ENCODE measurements at places on chromosomes 7 and 10. TPM values are rescaled to one million over a fixed set of nuclear protein-coding genes. Genes with fewer than 3 reads are reported as not detected.

- DNase-seq, result no peak
These were observed 58.8 kb downstream of the TCERG1L start for GRCh38 chr10:131252567-131253276.

- no peak for DNase-seq
These were observed 72.7 kb downstream of the GPR85 start for GRCh38 chr7:113013761-113014449.

DNA sequence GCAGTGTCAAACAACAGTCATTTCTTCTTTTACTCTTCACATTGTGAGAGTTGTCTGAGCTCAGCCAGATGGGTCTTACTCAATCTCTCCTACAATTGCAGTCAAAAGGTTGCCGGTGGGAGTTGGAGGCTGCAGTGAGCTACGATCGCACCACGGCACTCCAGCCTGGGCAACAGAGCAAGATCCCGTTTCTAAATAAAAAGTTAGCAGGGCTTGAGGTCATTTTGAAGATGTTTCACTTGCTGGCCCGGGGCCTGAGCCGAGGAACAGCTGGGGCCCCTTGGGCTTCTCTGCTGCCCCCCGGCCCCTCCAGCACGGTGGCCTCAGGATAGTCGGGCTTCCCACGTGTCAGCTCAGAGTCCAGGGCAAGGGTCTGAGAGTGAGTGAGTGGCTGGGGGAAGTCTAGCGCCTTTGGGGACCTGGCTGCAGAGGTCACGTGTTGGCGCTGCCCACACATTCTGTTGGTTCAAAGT is 40.4 kb downstream of the GTF2IRD1 start:
- DNase-seq, result no peak

- no peak for DNase-seq
These were observed 7.4 kb upstream of the RRP12 start for GRCh38 chr10:97408496-97408992.

DNA sequence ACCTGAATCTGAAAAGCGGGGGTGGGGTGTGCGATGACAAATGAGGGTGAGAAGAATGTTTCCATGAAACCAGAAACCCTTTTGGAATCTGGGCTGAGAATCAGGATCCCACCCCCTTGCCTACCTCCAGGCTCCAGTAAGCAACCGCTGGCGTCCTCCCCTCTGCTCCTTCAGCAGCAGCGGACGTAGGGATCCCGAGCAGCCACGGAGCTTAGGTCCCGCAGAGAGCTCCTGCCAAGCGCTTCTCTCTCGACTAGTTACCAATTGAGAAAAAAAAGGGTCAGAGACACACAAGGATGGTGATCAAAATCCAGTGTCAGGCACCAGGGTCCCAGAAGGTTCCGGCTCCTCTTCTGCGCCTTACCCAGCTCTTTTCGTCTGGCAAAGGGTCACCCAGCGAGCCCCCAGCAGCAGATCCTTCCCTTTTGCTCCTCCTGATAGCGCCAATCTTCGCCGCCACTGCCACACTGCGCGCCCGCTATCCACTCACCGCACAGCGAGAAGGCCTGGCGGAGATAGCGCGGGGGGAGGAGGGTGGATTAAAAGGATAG is 733.5 kb downstream of the ZWINT start:
- no peak for DNase-seq

GRCh38 chr10:88343761-88344484 is 239.2 kb downstream of the RNLS start:
- DNase-seq, result no peak

- DNase-seq, result no peak
These were observed 224.7 kb upstream of the SH2B2 start for GRCh38 chr7:102061981-102062390.

DNA sequence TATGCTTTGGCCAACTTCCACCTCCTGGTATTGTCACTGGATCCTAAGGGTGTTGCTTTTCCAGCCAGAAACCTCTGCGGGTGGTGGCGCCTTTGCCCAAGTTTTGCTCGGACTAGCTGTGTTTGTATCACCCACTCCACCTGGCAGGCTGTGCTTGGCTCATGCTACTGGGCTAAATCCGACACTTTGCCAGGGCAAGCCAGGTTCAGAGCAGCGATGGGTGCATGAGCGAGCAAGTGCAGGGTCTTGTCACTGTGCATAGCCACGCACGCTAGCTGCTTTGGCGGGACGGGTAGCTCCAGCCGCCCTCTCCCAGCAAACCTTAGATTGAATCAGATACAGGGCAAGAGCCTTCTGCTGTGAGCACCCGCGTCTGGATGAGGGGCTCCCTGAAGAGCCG is 737.5 kb downstream of the PCDH15 start:
- no peak for DNase-seq

DNA sequence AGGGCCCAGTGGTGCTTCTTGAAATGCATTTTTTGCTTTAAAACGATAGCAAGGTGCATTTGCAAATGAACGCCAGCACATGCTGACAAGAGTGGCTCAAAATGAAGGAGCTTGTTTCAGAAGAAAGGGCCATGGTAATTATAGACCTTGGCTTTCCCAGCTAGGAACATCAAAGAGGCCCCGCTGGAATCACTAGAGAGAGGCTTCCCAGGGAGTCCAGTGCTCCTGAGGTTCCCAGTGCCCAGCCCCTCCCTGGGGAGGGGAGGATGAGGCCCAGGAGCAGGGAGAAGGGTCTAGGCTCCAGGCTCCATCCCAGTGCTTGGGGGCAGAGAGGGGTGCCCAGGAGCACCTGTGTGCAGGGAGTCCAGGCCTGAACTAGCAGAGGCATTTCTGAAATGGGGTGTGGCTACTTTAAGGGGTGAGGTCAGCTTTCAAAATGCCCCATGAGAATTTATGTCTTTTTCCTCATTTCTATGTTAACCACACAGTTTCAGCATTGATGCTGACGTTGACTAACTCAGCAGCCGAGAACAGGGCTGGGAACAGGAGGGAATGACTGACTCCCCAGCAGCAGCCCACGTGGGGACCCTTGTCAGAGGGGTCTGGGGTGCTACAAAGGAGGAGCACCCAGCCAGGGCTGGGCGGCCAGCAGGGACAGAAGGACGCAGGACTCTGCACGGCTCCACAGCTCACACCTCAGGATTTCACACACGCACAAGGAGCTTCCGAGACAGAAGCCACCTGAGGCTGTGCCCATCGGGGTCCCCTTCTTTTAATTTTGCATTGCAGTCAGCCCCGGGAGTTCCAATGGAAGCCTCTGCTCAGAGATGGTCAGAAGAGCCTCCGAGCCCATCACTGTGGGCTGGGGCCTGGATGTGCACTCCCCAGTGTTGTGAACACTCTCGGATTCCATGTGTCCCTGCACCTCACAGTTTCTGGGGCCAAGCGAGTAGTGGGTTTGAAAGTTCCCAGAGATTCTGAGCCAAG is 570.2 kb downstream of the PTPRN2 start:
- DNase-seq, result no peak

Gene CCM2
- total RNA-seq, result 19.7 TPM

DNA sequence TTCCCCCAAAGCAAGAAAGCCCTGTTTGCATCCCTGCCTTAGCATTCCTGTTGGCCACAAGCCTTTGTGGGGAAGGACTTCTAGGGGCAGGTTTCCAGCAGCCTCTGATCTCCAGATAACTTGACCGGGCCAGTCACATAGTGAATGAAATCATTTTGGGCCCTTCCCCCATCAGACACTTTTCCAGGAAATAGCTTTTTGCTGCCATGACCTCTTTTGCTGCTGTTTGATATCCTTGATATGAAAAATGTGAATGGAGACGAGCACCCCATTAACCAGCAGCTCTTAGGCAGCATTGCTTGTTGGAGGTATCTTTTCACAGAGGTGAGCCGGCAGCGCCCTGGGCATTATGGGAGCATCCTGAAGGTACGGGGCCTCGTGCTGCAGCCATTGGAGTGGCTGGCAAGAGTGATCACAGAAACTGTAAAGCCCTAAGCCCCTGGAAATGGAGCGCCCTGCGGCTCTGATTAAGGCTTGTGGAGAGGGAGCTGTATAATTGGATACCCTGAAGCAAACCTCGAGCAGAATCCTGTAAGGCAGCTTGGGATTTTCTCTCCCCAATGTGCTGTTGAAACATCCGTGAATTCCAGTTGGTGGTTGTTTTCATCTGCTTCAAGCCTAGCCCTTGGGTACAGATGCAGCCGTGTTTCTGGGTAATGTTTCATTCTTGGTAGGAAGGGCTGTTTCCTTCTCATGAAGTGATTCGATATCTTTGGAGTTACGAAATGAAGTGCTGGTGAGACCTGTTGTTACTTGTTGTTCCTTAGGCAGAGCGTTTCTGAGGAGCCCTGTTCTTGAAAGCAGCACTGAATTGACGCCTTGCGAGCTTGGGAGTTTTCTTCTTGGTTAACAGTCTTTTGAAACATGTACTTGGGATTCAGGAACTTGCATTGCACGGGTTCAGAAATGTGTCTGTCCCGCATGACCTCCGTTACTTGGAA is 179.0 kb downstream of the PTEN start:
- DNase-seq, result peak; percentile 47

Gene STEAP1
- total RNA-seq, result 16.3 TPM

DNA sequence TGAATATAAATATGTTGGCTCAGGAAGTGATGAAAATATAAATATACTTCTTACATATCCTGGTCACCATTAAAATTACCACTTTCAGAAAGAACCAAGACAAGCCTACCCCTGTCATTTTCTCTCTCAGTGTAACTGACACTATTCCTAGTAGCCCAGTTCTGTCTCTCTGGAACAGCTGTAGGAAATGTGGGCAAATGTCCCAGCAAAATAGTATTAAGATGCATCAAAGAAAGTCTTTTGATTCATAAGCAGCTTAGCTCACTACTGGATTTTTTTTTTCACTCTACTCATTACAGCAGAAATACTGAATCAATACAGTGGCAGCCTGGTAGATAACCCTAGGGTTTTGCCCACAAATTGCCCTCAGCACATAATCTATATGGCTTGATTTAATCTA is 290.9 kb downstream of the DNAJB9 start:
- DNase-seq, result no peak

GRCh38 chr7:151456276-151456675 is 16.3 kb upstream of the CRYGN start:
- no peak for DNase-seq

Gene POLR1F
- total RNA-seq, result 17.4 TPM

Gene TMEM106B
- 33.6 TPM for total RNA-seq

DNA sequence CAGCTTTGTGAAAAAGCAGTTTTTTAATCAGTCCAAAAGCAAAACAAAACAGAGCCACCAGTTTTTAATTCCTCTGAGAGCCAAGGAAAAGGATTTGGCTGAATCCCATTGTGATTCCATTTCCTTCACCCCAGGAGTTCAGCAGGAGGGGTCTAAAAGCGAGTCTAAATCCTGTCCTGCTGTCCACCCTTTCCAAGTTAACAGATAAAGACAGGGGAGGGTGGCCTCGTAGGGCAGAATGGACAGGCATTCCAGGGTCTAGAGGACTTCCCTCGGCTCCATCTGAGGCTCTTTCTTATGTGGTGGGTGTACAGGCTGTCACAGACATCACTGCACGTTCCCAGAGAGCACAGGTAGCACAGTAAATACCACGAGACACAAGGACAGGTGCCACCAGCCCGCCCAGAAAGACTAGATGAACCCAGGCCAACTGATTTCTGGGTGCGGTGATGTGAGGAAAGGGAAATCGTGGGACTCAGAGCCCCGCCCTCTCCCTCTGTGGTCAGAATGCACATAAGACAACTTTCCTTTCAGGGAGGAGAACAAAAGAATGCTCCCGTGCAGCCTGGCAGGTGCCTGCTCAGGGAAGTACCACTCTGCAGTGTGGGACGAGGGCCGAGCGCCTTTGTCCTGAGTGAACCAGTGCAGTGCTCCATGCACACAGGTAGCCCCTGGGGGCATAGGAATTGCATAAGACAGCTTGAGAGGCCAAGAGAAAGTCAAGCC is 119.7 kb downstream of the ABLIM1 start:
- no peak for DNase-seq

GRCh38 chr10:100510533-100511308 is 8.9 kb downstream of the SEC31B start:
- no peak for DNase-seq

- no peak for DNase-seq
These were observed 19.5 kb downstream of the C10orf67 start for GRCh38 chr10:23325132-23325531.

DNA sequence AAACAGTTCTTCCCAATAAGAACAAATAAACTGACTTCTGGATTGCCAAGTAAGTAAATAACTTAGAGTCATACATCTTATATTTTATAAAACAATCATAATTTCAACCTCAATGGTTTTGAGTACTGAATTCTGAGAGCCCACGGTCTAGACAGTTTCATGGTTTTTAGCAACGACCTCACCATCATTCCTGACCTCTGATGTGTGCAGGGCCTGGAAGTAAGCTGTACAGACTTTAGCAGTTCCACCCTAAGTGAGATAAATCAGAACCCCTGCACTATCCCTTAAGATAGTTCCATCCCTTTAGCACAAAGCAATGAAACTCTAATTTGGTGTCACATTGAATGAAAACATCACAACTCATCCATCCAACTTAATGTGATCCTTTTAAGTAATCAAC is 86.0 kb downstream of the NEBL start:
- DNase-seq, result no peak

Gene RP9
- 8.9 TPM for total RNA-seq

DNA sequence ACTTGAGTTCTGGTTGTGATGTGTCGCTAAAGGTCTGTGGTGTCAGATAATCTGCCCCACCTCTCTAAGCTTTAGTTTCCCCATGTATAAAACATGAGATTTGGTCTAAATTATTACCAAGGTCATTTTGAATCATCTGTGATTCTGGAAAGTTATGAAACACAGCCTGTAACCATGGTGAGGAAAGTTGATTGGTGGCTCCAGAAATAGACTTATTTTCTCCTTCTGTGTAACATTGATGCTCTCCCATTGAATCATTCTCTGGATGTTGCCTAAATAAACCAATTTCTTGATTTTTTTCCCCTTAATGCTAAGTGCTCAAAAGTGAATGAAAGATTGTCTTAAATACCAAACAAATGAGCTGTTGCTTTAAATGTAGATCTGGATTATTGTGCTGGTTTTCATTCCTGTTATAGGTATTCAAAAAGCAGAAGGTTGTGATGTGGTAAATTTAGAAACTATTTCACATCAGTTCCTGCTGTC is 30.0 kb upstream of the PCGF5 start:
- DNase-seq, result no peak

Gene PRRT4
- 4.1 TPM for total RNA-seq

Gene CAMK2B
- 2.2 TPM for total RNA-seq

GRCh38 chr7:96667026-96667425 is 42.6 kb downstream of the SEM1 start:
- DNase-seq, result no peak

DNA sequence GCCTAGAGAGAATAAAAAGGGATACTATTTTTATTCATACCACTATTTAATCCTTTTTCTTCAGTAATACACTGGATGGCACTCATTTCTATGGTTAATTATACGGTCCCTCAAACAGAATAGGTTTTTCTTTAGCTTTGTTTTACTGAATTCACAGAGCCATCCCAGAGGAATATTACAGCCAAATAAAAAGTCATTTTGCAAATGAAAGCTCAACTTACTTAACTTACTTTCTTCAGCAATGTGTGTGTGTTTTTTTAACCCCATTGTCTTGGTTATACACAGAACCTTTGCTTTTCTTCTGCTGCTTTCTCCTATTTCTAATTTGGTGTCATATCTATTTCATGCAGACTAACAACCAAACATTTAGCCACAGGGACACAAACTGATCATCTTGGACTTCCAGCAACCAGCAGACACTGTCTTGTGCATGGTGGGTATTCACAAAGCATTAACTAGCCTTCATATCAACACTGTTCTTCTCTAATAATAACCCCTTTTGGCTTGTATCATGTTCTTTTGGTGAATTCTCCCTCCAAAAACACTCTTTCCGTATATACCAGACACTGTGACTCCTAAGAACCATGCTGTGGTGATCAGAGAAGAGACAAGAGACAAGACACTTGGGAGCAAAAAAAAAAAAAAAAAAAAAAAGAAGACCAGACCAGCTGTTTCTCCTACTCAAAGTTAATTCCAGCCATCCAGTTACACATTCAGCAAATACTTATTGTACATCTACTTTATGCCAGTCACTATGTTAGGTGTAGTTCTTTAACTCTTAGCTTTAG is 40.4 kb downstream of the PIP4K2A start:
- no peak for DNase-seq
